ENCODE measurements at places on chromosomes 11 and 22.

- no peak for DNase-seq
Measured at GRCh38 chr11:16917941-16918340, 96.3 kb downstream of the PLEKHA7 start.

- DNase-seq = no peak
Measured at GRCh38 chr11:106047631-106048030, 25.6 kb upstream of the MSANTD4 start.

DNA sequence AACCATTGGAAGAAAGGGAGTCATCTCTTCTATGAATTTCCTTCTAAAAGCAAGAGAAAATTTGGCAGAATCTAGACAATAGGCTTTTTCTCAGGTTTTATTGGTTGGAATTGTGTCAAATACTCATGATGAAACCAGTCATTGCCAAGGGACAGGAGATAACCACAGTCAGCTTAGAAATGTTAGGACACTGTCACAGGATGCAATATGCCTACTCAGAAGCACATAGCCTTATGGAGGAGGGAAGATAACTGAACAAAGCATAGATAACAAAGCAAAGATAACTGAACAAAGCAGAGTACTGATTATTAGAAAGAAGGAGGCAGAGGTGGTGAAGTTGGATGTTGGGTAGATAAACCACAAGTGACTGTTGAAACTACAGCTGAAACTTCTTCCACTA is 303.5 kb upstream of the PDGFD start:
- no peak for DNase-seq

- DNase-seq = no peak
Measured at GRCh38 chr11:127052404-127052803, 51.8 kb upstream of the KIRREL3 start.

Data from anterior cingulate cortex (tissue), 58 donors.